ENCODE measurements at places on chromosomes 13 and 19.
A peak's percentile ranks its signal among the peaks of the same experiment; 100 is the strongest.

GRCh38 chr19:27906081-27906480 is 1306.9 kb downstream of the UQCRFS1 start:
- DNase-seq: no peak

DNA sequence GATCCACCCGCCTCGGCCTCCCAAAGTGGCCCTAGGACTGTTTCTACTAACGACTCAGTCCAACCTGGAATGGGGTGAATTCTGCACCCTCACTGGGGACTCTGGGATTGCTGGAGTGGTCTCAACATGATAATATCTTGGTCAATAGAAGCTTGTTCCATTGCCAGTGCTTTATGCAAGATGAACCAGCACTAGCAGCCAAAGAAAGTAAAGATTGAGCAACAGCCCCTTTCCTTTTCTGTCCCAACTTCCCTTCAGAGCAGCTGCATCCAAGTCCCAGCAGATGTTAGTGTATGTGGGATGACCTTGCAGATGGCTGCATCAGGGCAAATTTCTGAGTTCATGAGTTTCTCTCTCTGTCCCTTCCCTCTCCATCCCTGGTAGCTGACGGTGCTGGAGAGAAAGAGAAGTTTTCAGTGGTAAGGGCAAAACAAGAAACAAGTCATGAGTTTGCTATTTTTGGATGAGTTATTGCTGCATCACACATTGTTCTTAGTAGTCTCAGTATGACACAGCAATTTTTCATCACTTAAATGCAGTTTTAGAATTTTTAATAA is 183.6 kb upstream of the EDNRB start:
- DNase-seq: no peak

GRCh38 chr13:44755872-44756271 is 179.7 kb upstream of the TSC22D1 start:
- DNase-seq: no peak

GRCh38 chr19:45113628-45114027 is 20.6 kb downstream of the PPP1R37 start:
- peak; percentile 90 for DNase-seq

GRCh38 chr19:47623921-47624391 is 15.0 kb downstream of the BICRA start:
- DNase-seq: no peak

- no peak for DNase-seq
These were observed 93.2 kb downstream of the TEX29 start for GRCh38 chr13:111413407-111414187.

DNA sequence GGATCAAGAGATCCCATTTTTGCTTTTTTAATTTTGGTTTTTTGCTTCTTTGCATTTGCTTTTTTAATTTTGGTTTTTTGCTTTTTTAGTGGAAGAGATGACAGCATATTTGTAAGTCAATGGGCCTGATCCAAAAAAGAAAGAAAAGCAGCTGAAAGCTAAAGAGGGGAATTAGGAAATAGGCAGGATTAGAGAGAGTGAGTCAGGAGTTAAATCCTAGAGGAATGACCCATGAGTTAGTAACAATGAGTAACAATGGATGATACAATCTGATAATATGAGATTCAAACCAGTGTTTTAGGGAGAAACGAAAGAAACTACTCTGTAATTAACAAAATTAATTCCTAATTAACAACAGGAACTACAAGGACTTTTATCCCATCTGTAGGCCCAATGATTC is 111.2 kb upstream of the SGCG start:
- DNase-seq: no peak

GRCh38 chr13:111492341-111492950 is 172.0 kb downstream of the TEX29 start:
- no peak for DNase-seq

Data from DMS53 (cell line).